ENCODE measurements at places on chromosomes 13 and 19.
A peak's percentile ranks its signal among the peaks of the same experiment; 100 is the strongest.

- DNase-seq = peak; percentile 44
Measured at GRCh38 chr19:14147797-14148605, 11.6 kb upstream of the ASF1B start.

GRCh38 chr19:9792206-9793070 is 23.9 kb upstream of the ZNF846 start:
- DNase-seq = peak; percentile 50

DNA sequence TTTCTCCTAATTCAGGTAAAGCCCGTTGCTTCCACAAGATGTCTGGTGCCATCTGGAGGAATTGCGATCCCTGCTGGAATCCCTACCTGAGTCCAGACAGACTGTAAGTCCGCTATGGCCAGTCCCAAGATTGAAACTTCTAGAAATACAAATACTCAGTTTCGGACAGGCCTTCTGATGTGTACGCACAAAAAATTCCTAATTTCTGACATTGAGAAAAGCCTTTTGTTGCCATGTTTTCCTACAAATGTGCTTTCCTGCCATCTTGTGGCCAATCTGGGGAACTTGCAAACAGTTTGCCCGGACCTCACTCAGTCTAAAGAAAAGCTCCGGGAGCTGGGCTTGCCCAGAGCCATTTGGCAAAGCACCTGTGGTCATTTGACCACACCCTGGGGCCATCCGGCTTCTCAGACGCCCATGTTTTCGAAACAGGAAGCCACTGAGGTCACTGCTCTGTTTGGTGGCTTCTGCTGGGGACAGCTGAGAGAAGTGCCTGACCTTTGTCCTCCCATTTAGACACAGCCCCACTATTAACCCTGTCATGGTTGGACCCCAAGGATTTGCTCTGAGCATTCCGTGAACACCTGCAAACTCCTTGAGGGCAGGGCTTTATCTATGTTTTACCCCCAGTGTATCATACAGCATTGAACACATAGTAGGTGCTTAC is 79.4 kb downstream of the SLC15A1 start:
- peak; percentile 73 for DNase-seq

DNA sequence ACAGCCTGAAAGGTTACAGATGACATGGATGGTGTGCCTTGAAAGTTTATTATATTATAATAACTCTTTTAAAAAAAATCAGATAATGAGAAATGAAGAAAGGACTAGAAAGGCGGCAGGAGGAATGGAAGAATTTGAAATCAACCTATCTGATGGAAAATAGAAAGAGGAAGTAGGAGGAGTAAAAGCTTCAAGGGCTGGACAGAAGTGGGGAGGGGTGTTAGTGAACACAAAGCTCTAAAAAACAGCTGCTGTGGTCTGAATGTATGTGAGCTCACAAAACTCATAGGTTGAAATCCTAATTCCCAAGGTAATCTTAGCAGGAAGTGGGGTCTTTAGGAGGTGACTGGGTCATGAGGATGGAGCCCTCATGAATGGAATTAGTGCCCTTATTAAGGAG is 19.5 kb downstream of the CCDC70 start:
- no peak for DNase-seq

DNA sequence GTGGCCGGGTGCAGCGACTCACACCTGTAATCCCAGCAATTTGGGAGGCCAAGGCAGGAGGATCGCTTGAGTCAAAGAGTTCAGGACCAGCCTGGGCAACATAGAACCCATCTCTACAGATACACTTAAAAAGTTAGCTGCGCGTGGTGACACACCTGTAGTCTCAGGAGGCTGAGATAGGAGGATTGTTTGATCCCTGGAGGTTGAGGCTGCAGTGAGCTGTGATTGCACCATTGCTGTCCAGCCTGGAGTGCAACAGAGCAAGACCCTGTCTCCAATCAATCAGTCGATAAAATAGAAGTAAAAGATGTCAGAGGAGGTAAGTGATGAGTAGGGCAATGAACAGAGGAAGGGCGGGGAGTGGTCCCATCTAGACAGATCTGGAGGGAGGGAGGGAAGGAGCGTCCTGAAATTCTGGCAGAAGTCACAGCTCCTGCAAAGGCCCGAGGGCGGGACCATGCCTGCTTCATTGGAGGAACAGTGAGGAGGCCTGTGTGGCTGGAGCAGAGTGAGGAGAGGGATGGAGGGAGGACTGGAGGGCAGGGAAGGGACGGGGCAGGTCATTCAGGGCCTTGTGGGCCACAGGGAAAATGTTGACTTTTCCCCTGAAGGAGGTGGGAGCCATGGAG is 9.7 kb downstream of the SMIM24 start:
- DNase-seq = peak; percentile 21

GRCh38 chr13:42574011-42574410 is at the start of gene TNFSF11:
TSS of gene TNFSF11 (plus strand) at chr13:42574152. CDS start at chr13:42574304, 152 bp downstream.
- no peak for DNase-seq

DNA sequence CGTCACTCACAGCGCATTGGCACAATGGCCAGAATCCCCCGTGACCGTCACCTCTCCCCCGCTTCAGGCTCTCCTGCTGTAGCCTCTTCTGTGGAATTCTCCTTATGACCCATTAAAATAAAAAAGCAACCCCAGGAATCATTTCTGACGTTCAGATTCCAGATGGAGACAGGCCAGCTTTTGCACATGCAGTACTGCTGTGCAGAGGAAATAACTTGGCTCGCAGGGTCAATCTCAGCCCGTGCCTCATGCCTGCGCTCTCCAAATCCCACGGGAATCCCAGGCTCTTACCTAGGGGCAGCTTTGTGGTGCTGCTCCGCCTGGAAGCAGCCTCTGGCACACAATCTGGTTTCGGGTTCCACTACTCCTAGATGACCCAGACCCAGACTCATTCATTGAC is 32.7 kb upstream of the SOX1 start:
- no peak for DNase-seq
